Activated CD4-positive, CD25-positive, alpha-beta regulatory T cell treated with anti-CD3 and anti-CD28 coated beads, Interleukin-2, amount 50 U/mL, for 24 hours (primary cell): ENCODE measurements at places on chromosomes 6 and 20.
A peak's percentile ranks its signal among the peaks of the same experiment; 100 is the strongest.

DNA sequence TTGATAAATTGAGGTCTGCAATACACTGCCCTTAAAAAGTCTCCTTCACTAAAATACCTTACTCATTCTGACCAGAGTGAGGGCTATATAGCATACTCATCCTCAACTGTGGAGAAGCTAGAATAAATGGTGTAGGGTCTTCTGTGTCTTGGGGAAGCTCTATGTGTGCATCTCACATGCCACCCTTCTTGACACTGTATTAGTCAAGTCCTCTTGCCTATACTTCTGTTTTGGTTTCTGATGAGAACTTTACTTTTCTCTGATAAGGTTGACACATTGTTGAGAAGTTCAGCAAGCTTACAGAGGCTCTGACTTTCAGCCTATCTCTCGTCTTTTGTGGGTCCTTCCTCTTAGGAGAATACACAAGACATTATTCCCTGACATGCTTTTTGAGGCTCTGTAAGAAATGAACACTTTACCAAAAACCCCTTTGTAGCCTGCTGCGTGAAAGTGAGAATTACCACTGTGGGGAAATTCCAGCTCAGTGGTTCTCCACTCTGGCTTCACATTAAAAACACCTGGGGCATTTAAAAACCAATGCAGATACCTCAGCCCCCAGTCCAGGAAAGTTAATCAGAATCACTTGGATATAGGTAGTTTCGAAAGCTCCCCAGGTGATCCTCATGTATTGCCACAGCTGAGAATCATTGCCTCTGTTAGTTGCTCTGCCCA, 372.1 kb upstream of the HS3ST5 start:
- ATAC-seq: no peak

- ATAC-seq: peak; percentile 57
Measured at GRCh38 chr6:136764517-136764993, 27.7 kb downstream of the MAP3K5 start.

DNA sequence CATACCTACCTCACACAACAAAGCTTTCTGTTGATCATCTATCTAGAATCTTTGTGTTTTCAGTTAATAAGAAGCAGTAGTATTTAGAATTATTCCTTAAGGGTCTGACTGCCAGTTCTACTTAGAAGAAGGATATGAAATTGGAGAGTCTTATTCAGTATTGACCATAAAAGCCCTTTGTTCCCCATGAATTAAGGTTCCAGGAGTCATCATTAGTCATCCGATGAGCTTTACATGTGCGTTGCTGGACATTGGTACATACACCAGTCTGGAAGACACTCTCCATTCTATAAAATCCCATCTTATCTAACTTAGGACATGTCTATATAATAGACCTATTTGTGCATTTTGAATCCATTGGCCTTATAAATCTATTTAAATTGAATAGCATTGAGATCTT, 34.4 kb upstream of the RNF217 start:
- no peak for ATAC-seq

GRCh38 chr6:11589261-11589660, 51.7 kb downstream of the TMEM170B start:
- no peak for ATAC-seq

GRCh38 chr6:70956191-70956450, 739 bp downstream of the B3GAT2 start:
- no peak for ATAC-seq

GRCh38 chr20:48826069-48826468, 1.7 kb downstream of the PREX1 start:
- no peak for ATAC-seq

- peak; percentile 85 for ATAC-seq
Measured at GRCh38 chr6:150491131-150491810, 108.4 kb upstream of the PLEKHG1 start.
